NB4 (cell line): ENCODE measurements at places on chromosomes 12 and 14.

DNA sequence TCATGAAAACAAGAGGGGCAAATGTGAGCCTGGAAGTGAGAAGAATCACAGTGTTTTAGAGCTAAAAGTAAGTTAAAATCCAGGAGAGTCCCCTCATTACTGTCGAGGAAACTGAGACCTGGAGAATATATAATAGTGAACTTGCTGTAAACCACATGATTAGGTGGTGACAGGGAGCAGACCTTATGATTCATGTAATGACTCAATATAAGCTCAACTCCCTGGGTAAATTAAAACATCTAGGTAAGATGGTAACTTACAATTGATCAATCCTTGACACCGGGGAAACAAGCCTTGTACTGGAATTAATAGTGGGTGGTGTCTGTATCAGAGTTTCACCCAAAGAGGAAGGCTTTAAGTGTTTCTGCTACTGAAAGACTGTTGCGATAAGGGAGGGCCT, 269.3 kb downstream of the SNAPC1 start:
- no peak for DNase-seq

GRCh38 chr14:34766606-34767005, 52.2 kb upstream of the CFL2 start:
- no peak for DNase-seq

- peak; percentile 95 for DNase-seq
These were observed 140.8 kb downstream of the DAD1 start for GRCh38 chr14:22448035-22448904.

DNA sequence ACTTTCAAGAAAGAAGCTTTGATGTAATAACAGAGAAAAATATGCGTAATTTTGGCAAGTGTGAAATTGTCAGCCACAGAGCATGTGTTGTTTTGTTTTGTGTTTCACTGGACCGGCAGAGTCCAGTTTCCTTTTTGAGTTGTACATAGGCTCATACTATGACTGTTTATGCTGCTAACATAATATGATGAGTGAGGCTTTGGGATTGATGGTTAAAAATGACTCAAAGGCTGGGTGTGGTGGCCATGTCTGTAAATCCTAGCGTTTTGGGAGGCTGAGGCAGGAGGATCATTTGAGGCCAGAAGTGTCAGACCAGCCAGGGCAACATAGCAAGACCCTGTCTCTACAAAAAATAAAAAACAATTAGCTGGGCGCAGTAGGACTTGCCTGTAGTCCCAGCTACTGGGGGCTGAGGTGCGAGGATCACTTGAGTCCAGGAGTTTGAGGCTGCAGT, 487.9 kb downstream of the PCNX1 start:
- DNase-seq = no peak

- DNase-seq = no peak
These were observed 495.1 kb upstream of the CCDC196 start for GRCh38 chr14:65991104-65991503.

GRCh38 chr12:52210925-52211650, 19.3 kb upstream of the KRT80 start:
- no peak for DNase-seq

DNA sequence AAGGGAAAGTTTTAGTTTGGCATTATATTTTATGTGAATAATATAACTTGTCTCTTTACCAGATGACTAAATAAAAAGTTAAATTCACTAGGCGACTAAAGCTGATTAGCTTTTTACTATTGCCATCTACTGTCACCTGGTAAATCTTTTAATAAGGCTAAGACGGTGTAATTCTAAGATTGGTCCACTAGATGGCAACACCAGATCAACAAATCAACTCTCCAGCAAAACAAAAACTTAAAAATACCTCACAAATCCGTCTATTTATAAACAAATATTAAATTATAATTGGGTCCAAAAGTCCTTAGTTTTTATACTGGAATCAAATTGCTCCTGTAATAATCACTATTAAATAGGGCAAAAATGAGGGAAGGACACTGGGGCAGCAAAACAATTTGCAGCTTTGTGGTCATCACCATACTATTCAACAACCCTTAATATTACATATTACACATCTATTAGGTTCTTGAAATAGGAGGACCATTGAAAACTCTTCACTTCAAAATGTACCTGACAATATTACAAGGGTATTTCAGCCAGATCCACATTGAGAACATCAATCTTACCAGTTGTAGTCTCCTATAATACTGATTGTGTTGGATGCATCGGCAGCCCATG, 47.9 kb downstream of the GALC start:
- DNase-seq = peak; percentile 55

DNA sequence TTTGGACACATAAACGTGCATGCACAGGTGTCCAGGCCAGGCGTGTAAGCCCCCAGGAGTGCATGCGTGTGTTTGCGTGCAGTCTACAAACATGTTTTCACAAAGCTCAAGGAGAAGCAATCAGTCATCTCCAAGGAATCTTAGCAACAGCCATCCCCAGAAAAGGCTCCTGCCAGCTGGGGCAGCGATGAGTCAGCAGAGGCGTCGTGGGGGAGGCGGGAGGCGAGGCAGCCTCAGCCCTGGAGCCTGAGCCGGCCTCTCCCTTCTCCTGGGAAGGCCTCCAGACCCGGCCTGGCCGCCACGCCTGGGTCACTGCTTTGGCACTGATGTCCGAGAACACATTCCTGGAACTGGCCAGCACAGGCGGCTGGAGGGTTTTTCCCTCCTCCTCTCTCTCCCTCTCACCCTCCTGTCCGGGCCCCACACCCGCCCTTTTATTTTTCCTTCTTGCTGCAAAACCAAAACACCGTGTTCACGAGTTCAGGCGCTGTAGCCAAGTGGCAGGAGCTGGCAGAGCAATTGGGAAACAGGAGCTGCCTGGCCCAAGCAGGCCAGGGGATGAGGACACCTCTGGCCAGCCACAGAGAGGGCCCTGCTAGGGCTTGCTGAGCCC, 92.7 kb downstream of the LRRC74A start:
- peak; percentile 68 for DNase-seq

DNA sequence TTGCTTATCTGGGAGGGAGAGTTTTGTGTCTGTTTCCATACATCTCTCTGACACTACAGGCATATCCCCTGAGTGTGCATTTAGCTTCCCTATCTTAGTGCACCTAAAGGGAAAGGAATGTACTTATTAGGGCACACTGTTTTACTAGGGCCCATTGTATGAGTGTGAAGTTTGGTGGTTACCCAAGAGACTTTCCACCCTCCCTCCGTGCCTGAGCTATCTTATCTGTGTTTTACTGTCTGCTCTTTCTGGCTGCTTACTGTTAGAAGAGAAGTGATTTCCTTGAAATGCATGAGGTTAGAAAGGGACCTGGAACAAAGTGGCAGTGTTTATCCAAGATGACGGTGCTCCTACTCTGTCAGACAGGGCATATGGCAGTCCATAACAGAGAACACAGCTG, 8.5 kb upstream of the SVOP start:
- DNase-seq = no peak

DNA sequence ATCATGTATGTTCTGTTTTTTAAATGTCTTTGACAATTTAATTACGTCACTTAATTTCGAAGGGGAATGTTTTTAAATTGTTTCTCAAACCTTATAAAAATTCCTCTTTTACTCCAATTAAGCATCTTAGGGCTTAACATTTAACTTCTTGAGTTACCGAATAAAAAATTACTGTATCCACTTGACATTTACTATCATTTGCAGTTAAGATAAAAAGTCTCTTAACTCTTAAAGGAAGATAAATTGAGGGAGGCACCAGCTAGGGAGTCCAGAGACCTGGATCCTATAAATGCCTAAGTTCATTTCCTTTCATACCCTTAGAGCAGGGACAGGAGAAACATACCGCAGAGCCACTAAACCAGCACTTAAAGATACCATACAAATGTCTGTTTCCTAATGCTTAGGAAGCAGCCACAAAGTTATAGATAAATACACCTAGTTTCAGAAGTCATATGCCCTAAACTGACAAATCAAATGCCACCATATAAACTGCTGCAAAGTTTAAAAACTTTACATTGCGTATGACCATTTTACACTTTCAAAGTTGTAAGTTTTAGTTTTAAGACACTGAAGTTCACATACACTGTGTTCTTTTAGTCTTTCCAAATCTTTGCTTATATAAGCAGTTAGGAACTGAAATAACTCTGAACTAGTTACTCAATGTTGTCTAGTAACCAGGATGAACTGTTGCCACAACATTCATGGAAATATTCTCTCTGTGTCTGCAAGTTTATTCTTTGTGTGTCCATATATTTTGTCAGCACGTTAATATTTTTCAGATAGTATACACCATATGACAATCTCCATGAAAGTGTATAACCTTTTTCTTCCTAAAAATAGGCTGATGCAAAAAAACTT, 71.2 kb downstream of the GALNT4 start:
- no peak for DNase-seq

GRCh38 chr14:104980611-104981531, 2.7 kb upstream of the AHNAK2 start:
- DNase-seq = no peak

DNA sequence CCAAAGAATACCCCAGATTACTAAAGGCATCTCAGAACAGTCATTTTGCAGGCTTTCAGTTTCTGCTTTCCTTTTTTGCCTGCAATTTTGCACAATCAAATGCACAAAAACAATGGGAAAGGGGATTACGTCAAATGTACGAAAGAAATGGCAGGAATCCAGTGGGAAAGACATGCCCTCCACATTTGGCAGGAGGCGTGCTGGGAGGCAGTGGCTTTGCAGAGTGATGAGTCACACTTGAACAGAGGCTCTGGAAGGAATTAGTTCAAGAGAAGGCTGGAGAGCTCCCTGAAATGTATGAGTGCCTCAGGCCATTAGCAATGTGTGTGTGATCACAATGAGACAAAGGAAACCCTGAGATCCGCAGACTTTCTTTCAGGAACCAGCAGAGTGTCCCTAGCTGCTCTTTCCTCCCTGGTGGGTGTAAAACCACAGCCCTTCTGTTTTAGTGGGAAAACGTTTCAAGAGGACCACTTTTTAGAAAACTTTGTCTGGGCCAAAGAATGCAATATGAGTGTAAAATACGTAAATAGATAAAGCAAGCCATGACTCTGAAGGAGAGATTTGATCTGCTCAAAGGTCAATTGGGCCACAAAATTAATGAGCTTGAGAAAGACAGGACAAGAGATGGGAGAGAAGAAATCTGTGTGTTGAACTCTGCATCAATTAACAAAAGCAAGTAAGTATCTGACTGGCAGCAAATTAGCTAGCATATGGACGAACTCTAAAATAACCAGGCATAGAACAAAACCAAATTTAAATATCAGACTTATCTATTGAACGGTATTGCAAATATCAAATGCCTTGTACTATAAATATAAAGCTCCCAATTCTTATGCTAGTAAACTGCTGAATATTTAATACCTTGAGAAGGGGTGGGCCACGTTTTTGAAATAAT, 155.4 kb upstream of the PDE3A start:
- DNase-seq = peak; percentile 38

GRCh38 chr12:9925705-9926393, 6.3 kb downstream of the CLEC2A start:
- DNase-seq = peak; percentile 47

- DNase-seq = no peak
These were observed 118.1 kb upstream of the NAP1L1 start for GRCh38 chr12:76202621-76203020.

- peak; percentile 96 for DNase-seq
These were observed 2.9 kb downstream of the SCNN1A start for GRCh38 chr12:6372403-6373003.

DNA sequence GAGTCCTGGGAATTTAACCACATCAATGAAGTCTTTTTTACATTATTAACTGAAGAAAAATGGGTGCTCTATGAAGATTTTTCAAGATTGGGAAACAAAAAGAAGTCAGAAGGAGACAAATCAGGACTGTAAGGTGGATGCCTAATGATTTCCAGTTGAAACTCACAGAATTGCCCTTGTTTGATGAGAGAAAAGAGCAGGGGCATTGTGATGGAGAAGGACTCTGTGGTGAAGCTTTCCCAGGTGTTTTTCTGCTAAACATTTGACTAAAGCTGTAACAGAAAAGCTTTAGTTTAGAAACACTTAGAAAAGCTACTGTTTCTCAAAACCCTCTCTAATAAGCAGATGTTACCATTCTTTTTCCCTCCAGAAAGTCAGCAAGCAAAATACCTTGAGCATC, 5.8 kb downstream of the IRAK4 start:
- DNase-seq = no peak

DNA sequence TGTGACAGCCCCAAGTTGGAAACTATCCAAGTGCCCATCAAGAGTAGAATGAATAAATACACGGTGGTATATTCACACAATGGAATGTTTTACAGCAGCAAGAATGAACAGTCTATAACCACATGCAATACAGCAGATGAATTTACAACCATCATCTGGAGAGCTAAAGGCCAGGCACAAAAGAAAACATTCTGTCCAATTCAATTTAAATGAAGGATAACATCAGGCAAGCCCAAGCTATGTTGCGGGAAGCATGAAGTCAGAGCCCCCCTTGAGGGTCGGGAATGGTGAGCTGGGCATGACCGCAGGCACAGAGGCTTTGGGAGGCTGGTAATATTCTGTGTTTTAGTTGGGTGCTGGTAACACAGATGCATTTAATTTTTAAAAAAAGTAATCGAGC, 76.0 kb downstream of the SYNE3 start:
- DNase-seq = no peak

DNA sequence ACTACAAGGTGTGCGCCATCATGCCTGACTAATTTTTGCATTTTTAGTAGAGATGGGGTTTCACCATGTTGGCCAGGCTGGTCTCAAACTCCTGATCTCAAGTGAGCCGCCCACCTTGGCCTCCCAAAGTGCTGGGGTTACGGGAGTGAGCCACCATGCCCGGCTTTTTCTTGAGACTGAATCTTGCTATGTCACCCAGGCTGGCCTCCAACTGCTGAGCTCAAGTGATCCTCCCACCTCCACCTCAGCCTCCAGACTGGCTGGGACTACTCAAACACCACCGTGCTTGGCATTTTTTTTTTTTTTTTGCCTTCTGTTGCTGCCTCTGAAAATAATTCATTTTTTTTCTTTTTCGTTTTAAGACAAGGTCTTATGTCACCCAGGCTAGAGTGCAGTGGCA, 8.2 kb upstream of the ESPL1 start:
- DNase-seq = no peak

GRCh38 chr14:31897581-31898186, 179.4 kb upstream of the ARHGAP5 start:
- no peak for DNase-seq

- peak; percentile 87 for DNase-seq
These were observed 2.1 kb upstream of the PLEK2 start for GRCh38 chr14:67413806-67414769.

DNA sequence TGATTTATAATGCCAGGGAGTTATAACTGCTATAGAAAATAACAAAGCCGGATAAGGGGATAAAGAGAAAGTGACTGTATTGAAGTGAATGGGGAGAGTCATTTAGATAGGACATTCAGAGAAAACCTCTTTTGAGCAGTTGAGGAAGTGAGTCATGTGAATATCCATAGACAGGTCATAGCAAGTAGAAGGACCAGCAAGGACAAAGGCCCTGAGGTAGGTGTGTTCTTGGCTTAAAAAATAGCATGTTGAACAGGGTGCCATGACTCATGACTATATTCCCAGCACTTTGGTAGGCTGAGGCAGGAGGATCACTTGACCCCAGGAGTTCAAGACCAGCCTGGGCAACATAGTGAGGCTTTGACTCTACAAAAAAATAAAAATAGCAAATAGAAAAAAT, 51.5 kb upstream of the RAP1B start:
- DNase-seq = peak; percentile 47

- no peak for DNase-seq
These were observed 458.9 kb downstream of the NOVA1 start for GRCh38 chr14:26138764-26139445.

GRCh38 chr14:43535231-43535838, 971.7 kb downstream of the FSCB start:
- no peak for DNase-seq
